Left lobe of liver (tissue), 2 donors: ENCODE measurements at places on chromosomes 16 and 17. TPM values are rescaled to one million over a fixed set of nuclear protein-coding genes. Genes with fewer than 3 reads are reported as not detected.

DNA sequence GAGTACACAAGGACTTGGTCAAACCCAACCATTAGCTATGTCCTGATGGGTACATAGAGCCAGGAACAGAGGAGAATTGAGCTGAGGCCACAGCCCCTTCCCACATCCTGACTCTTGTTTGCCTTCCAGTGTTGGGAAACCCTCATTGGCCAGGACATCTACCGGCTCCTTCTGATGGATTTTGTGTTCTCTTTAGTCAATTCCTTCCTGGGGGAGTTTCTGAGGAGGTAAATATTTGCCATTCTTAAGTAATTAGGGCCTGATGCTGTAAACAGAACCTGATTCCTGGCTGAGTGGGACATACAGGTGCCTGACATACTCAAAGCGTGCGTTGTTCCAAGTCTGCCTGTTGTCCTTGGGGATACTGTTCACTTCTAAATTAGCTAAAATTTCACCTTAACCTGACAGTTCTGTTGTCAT is 42.6 kb downstream of the GDE1 start:
- no peak for DNase-seq

DNA sequence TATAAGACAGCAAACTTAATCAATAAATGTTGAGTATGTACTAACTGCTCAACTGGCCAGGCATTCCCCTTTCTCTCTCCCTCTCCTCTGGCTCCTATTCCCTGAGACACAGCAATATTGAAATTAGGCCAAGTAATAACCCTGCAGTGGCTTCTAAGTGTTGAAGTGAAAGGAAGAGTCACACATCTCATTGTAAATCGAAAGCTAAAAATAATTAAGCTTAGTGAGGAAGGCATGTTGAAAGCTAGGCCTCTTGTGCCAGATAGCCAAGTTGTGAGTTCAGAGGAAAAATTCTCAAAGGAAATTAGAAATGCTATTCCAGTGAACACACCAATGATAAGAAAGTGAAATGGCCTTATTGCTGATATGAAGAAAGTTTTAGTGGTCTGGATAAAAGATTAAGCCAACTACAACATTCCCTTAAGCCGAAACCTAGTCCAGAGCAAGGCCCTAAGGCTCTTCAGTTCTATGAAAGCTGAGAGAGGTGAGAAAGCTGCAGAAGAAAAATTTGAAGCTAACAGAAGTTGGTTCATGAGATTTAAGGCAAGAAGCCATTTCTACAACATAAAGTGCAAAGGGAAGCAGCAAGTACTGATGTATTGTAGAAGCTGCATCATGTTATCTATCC is 35.4 kb upstream of the ABCC11 start:
- no peak for DNase-seq

- DNase-seq, result no peak
These were observed 53.8 kb upstream of the CMIP start for GRCh38 chr16:81390840-81391239.

- no peak for DNase-seq
These were observed 26.5 kb upstream of the SLC25A19 start for GRCh38 chr17:75315541-75316243.

SLFN12 gene
- 0.73 TPM for total RNA-seq

DNA sequence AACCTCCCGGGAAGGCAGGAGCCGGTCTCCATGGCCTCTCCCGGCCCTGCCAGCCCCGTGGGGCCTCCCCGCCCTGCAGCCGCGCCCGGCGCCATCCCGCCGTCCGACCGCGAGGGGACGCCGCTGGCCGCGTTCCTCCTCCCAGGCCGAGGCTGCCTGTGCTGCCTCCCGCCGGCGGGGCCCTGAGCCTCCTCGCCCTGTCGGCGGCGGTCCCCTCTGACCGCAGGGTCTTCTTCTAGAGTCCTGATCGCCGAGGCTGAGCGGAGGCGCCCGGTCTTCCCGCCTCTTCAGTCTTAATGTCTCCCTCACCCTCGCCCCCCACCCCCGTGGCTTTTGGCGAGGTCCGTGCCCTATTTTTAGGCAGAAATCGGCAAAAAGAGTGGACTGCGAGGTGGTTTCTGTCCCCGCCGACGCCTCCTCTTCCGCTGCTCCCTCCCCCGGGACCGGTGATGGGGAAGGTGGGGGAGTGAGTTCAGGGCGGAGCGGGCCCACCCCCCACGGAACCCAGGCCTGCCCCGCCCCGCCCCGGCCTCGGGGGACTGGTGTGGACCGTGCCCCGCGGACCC is 794 bp upstream of the CPNE7 start:
- no peak for DNase-seq

GRCh38 chr17:82014432-82014831 is 8.2 kb downstream of the CENPX start:
- no peak for DNase-seq

GNGT2 gene
- total RNA-seq, result 0.20 TPM

HS3ST3A1 gene
- total RNA-seq, result 7.6 TPM

GRCh38 chr17:4362141-4362540 is 4.3 kb downstream of the UBE2G1 start:
- no peak for DNase-seq

- DNase-seq, result no peak
These were observed 26.8 kb downstream of the DRC3 start for GRCh38 chr17:17999364-18000029.

DNA sequence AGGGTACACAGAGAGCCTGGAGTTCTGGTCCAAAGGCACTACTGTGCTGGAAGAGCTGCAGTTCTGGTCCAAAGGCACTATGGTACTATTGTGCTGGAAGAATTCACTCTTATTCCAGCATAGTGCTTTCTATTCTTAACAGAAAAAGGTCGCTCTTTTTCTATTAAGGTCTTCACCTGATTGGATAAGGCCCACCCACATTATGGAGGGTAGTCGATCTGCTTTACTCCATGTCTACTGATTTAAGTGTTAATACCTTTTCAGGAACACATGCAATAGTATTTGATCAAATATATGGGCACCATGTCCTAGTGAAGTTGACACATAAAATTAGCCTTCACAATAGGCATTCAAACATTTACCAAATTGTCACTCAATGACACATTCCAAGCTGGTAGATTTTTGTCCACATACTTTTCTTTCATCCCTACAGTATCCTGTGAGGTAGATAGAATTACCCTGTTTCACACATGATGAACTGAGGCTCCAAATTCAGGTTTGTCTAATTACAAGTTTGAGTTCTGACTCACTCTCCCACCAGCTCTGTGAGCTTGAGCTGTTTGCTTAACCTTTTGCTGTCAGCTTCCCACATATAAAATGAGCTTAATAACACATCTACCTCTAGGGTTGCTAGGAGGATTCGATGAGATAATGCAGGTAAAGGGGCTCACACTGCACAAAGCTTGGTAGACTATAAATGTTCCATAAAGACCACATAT is 129.9 kb downstream of the AIPL1 start:
- no peak for DNase-seq

DNA sequence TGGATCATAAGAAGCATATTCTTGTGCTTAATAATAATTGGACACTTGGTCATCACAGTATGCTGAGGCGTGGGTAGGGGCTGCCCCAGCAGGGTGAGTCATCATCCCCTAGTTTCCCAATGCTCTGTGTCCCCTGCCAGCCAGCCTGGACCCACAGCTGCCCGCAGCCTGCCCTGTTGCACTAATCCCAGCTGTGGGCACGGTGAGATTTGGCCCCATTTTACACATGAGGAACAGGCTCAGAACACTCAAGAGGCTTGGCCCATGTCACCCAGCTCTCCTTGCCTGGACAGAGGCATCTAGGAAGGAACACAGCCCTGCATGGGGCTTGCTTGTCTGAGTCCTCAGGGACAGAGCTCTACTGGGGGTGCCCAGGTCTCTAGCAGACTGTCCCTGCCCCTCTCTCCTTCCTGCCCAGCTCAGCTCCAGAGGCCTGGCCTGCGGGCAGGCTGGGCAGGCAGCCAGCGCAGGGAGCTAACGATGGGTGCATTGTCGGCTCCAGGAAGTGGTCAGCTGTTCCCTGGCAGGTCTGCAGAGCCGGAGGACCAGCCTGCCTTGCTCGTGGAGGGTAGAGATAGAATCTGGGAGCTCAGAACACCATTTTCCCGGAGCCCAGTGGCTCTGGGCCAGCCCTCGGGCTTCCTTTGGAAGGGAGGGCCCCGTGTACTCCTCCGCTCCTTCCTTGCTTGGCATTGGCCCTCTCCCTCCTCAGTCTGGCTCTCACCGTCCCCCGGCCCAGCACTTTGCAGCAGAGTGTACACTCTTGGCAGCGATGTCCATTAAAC is 189.4 kb downstream of the RAB11FIP4 start:
- DNase-seq, result peak; percentile 60

ACBD4 gene
- 90.3 TPM for total RNA-seq

PABPN1L gene
- total RNA-seq, result 0.23 TPM

DNA sequence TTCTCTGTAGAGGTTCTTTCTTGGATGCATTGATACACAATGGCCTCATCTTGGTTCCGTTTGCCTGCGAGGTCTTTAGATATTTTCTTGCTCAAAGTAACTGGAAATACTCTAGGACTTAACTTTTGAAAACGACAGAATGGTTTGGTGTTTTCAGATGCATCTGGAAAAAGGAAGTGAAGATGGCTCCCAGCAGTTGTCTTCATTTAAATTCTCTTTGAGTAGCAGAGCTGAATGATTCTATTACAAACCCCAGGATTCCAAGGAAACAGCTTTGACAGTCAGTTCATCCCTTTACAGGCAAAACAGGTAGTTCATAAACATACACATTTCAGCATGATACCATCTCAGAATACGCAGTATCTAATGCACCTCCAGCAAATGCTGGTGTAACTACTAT is 54.8 kb downstream of the PSMD12 start:
- no peak for DNase-seq

ACACA gene
- 37.9 TPM for total RNA-seq

- no peak for DNase-seq
These were observed 69.4 kb upstream of the SMIM36 start for GRCh38 chr17:55580596-55581133.

DNA sequence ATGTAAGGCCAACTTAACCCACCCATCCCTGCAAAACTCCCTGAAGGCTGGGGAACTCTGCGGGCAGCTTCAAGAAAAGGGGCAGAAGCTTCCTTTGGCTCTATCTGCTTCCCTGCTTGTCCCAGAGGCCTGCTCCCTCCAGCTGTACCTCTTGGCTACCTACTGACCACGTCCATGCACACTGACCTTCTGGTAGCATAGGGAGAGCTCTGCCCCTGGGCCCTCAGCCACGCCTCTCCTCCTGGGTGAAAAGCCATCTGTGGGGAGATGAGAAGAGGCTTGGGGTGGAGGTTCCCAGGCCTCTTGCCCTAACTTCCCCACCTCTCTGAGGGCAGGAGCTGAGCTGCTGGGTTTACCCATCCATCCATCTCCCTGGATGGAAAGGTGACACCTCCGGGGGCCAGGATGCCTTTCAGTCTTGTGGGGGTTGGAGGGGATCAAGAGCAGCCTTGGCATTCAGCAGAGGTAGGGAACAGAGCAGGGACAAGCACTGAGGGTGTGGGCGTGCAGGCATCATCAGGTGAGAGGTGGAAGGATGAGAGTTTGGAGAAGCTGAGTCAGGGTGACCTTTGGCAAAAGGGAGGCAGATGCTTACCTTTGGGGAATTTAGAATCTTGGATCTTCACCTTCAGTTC is 23.4 kb upstream of the MFSD6L start:
- DNase-seq, result no peak

GGA2 gene
- total RNA-seq, result 30.2 TPM

DHRS7C gene
- total RNA-seq, result not detected

CIBAR2 gene
- not detected for total RNA-seq

DNA sequence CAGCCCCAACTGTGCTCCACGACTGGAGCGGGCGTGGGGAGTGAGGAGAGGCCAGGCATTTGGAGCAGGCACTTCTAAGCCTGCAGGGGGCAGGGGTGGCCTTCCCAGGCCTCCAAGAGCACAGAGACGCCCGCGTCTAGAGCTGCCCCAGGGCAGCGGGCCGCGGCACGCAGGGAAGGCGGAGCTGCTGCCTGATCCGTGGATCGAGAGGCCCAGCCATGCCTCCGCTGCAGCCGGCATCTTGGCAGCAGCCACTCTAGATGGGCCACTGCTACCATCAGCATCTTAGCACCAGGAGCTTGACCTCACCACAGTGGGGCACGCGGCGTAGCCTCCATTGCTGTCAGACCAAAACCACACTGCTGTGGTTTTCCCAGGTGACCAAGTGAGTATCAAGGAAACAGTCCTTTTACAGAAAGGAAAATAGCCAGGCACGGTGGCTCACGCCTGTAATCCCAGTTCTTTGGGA is 20.4 kb upstream of the WDR45B start:
- DNase-seq, result peak; percentile 77

- no peak for DNase-seq
These were observed 2.7 kb upstream of the LASP1NB start for GRCh38 chr17:38922538-38923297.

- no peak for DNase-seq
These were observed 39.0 kb upstream of the EMP2 start for GRCh38 chr16:10619271-10619849.

- DNase-seq, result no peak
These were observed 38.1 kb downstream of the CDRT15 start for GRCh38 chr17:14198575-14198974.

ATP1B2 gene
- total RNA-seq, result 1.3 TPM

DNA sequence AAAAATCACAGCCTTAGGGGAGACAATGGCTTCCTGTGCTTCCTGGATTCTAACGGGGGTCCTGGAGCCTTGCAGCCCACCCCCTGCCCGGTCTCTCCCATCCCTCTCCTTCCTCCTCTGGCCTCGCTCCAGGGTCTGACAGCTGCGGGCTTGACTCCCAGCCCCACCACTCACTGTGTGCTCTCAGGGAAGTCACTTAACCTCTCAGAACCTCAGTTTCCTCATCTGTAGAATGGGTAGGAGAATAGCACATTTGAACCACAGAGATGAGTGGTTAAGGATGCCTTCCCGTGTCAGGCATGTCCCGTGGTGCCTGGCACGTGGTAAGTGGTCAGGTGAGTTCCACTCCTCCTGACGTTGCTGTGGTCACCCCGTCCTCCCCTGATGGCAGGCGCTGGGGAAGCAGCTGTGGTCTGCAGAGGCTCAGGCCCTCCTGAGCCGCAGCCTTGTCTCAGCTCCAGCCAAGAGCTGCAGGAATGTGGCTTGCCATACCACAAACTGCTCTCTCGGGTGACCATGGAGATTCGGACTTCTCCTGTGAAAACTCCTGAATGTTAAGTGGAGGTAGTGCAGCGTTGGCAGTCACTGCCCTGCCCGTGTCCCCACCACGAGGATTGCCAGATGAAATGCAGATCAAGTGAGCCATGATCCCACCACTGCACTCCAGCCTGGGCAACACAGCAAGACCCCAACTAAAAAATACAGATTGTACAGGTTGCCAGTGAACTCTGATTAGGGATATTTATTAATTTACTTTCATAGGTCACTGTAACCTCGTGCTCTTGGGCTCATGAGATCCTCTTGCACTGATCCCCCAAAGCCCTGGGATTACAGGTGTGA is 85.7 kb downstream of the NT5M start:
- DNase-seq, result no peak

DNA sequence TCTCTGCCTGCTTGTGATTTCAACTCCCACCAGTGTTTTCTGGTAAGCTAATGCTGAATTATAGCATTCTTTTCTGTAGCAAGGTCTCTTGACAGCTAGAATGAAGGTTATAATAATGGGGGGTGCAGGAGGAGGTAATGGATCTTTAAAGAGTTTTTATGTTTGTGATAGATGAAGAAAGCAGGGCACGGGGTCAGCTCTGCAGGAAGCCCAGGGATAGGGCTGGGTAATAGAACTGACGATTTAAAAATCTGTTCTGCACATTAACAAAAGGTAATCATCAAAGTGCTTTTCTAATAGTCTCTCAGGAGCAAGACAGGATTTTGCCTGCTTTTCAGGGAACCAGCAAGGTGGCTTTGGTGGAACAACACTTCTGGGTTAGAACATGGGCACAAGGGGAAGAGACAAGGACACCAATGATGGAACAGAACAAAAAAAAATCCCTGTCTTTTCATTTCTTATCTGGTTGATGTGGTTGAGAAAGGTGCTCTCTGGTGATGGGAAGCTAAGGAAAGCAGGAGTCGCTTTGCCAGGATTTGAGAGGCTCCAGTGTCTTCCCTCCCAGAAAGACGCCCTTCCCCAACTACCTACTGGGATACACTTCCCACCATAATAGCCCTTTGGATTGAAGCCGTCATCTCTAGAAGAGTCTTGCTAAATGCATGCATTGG is 263.1 kb downstream of the PHKB start:
- no peak for DNase-seq
